Globus pallidus (tissue), 1 donor: ENCODE measurements at places on chromosomes 2 and 18.

DNA sequence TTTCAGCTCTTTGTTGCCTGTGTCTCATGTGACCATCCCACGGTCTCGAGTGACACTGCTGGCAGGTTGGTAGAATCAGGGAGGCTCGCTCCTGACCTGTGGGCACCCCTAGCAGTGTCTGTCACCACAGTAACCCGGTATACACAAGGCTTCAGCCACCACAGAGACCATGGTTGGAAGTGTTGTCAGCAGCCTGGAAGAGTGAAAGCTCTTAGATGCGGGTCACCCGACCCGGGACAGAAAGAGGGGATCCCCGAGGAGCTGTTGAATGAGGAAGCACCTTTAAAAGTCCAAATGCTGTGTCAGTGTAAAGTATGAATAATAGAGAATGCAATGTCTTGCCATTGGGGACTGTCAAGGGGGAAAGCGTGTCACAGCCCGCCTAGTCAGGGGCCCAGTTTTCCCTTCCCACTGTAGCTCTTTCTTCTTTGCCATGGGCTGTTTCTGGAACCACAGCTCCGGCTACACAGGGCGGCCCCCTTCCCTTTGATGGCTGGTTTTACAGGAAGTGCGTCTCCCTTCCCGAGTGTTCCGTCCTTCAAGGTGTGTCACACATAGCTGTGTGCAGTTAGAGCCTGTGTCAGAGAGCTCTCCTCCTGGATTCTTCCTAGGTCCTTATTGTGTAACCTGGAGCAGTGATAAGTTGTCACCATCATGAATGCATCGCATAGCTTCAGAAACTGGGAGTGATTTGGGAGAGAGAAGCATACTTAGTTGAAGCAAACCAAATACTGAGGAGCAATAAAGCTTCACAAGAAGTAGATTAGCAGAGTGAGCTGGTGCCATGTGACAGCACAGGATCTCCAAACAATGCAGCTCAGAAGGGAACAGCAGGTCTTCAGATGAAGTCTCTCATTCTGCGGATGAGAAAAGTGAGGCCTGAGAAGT, 81.4 kb downstream of the MTCL1 start:
- DNase-seq: no peak

- DNase-seq: no peak
Measured at GRCh38 chr18:33062834-33063364, 290.1 kb upstream of the KLHL14 start.

- peak; percentile 60 for DNase-seq
Measured at GRCh38 chr2:128754246-128754724, 435.6 kb upstream of the HS6ST1 start.

DNA sequence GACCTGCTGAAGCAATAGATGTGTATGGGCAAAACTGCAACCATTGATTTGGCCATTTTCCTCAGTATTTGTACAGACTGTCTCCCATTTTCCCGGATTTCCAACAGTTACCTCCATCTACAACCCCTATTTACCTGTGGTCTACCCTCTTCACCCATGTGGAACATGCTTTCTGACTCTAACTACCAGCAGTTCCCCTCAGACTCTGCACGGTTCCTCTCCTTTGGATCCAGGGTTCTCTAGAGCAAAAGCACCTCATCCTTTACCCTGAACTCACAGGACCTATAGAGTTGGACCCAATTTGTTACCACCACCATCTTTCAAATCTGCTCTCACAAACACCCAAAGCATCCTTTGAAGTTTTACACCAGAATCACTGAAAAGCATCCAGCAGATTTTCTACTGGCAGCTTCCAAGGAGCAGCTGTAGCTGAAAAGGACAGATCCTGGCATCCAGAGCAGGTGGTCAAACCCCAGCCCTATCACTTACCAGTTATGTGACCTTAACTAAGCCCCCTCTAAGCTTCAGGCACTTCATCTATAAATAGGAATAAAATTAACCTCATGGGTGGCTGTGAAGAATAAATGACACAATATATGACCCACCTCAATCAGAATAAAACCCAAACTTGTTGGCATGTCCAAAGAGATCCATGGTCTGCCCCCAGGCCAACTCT, 15.3 kb downstream of the CYTIP start:
- DNase-seq: no peak

DNA sequence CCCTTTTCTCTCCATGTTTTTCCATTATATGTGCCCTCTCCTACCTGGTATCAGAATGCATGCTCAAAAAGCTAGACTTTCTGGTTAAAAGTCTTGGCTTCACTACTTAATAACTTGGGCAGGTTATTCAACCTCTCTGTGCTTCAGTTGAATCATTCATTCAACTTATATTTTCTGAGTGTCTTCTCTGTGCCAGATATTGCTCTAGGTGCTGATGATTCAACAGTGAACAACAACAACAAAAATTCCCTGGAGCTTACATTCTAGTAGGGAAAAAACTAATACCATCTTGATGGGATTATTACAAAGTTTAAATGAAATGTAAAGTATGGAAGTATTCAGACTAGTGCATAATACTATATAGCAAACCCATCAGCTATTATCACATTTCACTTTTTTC, 55.2 kb downstream of the SOS1 start:
- no peak for DNase-seq

DNA sequence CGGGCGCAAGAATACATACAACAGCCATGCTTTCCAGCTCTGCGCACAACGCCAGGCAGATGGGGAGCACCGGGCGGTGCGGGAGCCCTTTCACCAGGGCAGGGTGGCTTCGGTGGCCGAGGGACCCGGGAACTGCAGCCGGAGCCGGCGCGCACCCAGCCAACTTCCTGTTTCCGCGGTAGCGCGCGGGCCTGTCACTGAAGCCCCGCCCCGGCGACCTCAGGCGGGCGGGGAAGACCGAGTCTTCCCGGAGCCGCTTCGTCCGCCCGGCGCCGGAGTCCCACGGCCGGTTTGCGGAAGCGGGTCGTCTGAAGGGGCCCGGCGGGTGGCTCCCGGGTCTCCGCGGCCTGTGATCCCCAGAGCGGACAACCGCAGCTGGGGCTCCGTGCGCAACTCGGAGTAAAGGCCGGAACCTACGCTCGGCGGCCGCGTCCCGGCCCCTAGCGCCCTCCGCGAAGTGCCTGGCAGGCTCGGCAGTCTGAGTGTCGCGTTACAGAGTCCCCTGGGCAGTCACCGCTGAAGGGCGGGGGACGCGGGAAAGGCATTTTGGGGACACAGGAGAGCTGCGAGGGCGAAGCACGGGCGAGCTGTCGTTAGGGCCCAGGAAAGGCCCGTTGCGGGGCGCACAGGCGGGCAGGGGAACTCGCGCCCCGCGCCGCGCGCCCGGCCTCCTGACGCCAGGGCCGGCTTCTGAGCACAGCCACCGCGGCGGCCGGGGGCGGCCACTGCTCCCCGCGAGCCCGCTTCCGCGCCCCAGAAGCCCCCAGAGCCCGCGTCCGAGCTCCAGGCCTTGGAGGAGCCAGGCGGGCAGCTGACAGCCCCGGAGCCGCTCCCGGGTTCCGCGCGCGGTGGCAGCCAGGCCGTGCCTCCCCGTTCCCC, at the start of gene MPPE1:
Gene MPPE1, minus strand, starts transcription at position 136 of the 879 bp plus-strand sequence. CDS start 11,053 bp downstream, outside the sequence.
- DNase-seq: peak; percentile 86

DNA sequence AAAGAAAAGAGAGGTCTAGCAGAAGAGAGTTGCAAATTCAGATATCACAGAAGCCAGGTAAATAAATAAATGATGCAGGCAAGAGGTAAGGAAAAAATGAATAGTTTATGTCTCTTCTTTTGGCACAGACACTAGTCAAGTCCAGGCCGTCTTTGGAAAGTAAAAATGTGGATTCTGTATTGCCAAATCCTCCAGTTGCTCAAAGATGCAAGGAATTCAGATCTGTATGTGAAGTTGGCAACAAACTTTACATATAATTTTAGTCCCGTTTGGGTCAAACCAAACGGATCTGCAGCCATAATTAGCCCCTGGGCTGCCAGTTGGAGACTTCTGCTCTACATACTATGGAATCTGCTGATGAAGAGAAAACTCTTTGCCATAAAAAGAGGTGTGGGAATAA, 200.5 kb upstream of the RND3 start:
- DNase-seq: no peak

DNA sequence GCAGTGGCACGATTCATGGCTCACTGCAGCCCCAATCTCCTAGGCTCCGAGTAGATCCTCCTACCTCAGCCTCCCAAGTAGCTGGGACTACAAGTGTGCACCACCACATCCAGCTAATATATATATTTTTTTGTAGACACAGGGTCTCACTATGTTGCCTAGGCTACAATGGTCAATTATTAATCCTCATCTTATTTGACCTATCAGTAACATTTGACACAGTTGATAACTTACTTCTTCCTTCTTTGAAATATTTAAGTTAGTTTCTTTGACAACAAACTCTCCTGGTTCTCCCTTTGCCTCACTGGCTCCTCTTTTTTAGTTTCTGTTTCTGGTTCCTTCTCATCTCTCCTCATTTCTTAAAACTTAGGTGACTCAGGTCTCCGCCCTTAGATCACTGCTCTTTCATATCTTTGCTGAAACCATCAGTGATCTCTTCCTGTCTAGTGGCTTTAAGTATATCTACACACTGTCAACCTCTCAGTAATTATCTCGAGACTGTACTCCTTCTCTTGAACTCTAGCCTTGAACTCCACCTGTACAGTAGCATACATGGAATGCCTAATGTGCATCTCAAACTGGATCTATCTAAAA, 11.5 kb downstream of the PGAP1 start:
- DNase-seq: no peak

DNA sequence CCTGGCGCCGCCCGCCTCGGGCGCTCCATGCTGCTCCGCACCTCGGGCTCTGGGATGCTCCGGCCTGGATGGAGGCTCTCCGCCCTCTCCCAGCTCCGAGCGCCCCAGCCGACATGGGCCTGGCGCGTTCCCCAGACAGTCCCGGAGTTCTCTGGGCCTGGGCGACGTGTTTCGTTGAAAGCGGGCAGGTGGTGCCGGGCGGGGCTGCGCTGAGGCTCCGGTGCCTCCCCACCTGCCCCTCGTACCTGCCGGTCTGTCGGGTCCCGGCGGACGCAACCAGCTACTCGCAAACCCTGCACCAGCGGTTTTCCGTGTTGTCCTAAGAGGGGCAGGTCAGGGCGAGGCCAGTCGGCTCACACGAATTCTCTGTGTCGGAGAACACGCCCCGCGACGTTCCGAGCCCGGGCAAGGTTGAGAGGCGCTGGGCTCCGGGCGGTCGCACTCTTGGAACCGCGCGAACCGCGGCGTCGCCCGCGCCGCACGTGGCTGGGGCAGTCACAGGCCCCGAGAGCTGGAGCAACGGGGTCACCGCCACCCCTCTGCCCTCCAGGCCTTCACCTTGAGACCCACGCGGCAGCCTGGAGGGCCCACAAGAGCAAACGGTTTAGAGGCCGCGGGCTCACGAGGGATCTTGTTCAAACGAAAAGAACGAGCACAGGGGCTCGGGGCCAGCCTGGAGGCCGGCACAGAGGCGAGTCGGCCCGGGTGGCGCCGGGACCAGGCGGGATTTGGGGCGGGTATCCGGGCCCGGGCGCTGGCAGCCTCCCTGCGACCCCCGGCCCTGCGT, 4.2 kb upstream of the SIX2 start:
- no peak for DNase-seq

DNA sequence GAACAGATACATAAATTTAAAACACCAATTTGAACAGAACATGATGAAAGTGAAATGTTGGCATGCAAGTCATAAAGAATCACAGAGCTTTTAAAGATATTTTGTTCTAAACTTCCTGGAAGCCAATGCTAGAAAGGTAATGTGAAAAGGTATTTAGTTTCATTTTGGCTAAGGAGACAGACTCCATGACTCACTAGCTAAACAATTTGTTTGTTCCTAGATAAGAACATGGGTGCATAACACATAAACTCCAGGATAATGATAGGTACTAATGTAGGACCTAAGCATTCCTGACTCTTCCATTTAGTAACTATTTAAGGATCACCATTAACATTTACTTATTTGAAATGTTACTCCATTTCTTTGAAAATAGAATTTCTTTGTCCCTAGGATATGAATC, 292.5 kb upstream of the CNTNAP5 start:
- no peak for DNase-seq

- no peak for DNase-seq
Measured at GRCh38 chr18:56807901-56808300, 156.7 kb downstream of the WDR7 start.

DNA sequence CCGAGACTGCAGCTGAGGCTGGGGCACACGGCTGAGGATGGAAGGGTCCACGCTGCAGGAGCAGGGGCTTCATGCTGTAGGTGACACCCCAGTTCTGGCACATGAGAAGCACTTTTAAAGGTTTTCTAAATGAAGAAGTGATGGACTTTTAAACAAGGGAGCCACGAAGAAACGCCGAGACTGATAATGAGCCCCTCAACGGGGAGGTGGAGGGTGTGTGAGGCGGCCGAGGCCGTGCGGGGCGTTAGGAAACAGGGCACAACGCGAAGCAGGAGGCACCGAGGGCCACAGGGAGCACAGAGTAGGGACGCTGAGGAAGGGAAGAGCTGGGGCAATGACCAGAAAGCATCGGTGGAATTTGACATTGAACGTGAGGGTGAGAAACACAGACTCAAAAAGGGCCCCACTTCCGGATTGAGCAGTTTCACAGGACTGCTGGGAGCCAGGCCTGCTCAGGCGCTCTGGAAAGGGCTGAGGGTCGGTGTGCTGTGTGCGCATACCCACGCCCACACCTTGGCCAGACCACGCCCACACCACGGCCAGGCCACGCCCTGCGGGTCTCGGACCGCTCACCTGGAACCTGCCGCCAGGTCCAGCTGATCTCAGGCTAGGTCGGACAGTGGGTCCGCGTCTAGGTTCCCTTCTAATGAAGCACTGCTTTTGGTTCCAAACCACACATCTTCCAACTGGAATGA, 115.7 kb downstream of the GYPC start:
- no peak for DNase-seq

DNA sequence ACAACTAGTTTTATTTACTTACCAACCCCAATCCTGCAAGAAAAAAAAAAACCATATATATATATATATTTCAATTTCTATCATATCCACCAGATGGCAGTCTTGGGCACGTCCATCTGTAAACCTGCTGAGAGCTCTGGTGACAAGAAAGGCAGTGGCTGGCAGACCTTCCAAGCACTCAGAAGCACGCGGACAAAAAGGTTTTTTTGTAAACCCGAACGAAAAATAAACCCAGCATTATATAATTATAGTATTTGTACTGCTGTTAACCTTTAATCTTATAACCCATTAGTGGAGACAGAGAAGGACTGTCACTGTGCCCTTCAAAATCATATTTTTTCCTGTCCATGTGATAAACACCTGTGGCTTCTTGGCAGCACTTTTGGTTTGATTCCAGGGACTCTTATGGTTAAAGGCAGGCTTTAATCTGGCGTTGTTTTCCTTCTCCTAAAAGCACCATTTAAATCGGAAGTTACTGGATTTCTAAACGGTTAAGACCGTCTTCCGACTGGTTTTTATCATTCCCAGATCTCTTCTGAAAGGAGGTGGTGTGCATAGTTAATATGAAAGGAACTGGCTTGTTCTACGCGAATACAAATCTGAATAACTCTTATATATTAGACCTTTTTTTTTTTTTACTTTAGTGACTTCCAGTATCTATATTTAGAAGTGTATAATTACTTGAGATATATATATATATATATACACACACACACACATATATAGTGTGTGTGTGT, 31.0 kb upstream of the SLC3A1 start:
- peak; percentile 89 for DNase-seq

GRCh38 chr18:22344908-22345670, 72.6 kb downstream of the CTAGE1 start:
- no peak for DNase-seq

- DNase-seq: no peak
Measured at GRCh38 chr2:100419915-100420314, 2.4 kb upstream of the CHST10 start.

GRCh38 chr2:174438146-174438886, 42.8 kb downstream of the SCRN3 start:
- peak; percentile 94 for DNase-seq
